GM10248 (cell line): ENCODE measurements at places on chromosomes 16 and 17.

DNA sequence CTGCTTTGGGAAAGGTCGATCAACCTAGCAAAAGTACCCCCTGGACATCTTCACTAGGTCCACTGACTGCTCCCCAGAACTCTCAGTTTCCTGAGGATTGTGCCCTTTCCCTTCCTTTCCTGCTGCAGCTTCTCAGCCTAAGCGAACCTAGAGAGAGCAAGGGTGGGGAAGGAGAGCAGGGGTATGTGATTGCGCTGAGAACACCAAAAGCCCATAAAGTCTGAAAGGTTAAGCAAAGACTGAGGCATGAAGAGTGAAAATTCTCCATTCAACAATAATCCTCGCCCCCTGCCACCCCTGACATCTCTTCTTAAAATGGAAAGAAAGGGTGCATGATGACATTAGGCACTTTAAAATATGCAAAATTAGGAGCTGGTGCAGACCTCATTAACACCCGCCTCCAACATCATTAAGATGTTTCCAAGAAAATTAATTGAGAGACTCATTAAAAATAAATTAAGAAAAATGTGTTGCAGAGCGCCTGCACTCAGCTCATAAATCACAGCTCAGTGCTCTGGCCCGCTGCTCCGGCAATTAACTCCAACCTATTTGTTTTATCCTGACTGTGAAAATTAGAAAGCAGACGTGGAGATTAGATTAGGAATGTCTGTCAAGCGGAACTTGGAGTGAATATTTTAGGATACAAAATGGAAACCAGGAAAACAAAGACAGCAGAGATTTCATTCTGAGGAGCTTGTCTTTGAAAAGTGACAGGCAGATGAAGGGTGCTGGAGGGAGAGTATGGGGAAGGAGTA is 49.1 kb upstream of the PMFBP1 start:
- DNase-seq: no peak

DNA sequence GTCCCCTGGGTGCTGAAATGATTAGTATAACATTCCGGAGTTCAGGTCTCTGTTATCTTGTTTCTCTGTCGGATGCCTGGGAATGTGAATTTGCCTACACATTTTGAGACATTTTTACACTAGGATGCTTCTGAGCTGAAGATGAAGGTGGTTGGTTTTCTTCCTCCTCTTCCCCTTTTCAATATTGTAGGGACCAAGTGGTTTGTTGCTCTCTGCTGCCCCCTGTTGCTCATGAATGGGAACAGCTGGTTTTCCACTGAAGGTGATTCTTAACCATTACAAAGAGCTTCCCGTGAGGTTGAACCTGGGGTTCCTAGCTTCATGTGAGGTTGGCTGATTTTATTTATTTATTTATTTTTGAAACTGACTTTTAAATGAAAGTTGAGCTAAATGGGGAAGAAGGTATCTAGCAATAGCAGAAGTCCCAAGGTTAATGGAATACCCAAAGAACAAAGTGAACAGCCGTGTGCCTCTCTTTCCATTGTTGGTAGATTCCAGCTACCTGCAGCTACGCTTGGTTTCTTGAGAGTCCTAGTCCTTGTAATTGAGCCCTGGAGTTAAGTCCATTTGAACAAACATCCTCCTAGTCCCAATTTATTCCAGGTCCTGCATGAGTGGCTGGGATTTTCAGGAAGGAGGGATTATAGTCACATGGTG is 983.9 kb upstream of the EEF2KMT start:
- DNase-seq: no peak

- DNase-seq: no peak
Measured at GRCh38 chr16:57645691-57646387, 17.4 kb downstream of the ADGRG1 start.

DNA sequence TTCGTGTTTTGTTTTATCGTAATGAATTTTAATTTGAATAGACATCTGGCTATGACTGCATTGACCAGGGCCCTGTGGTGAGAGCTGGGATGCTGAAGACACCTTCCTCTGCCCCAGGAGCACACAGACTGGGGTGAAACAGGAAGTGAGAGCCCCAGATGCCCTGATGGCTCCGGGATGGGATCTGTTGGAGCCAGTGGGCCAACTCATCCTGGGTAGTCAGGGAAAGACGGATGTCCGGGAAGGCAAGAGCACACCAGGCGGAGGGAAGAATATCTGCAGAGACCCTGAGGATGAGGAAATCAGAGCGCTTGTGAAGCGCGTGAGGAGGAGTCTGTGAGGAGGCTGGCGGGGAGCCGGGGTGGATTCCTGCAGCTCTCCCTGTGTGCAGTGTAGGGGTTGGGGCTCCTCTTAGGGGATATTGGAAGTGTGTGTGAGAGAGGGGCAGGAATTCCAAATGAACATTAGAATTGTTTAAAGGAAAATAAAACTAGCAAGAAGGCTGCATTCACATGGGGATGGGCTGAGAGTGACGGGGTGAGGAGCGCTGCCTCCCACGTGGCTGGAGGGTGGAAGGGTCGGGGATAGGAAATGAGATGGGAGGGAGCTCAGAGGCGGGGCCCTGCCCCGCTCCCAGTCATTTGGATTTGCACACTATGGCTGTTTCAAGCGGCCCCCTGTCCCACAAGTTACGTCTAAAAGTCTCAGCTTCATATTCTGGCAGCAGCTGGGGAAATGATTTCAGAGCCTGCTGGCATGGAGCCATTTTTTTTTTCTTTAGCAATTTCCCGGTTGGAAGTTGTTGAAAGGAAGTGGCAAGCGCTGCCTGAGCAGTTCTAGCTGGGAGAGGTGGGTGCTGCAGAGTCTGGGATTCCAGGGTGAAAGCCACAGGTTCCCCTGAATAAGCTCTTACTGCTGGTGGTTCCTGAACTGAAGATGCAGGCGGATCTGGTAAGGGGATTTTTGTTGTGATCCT is 71.2 kb upstream of the LGALS9 start:
- no peak for DNase-seq
